ENCODE measurements at places on chromosomes 5 and 9.

DNA sequence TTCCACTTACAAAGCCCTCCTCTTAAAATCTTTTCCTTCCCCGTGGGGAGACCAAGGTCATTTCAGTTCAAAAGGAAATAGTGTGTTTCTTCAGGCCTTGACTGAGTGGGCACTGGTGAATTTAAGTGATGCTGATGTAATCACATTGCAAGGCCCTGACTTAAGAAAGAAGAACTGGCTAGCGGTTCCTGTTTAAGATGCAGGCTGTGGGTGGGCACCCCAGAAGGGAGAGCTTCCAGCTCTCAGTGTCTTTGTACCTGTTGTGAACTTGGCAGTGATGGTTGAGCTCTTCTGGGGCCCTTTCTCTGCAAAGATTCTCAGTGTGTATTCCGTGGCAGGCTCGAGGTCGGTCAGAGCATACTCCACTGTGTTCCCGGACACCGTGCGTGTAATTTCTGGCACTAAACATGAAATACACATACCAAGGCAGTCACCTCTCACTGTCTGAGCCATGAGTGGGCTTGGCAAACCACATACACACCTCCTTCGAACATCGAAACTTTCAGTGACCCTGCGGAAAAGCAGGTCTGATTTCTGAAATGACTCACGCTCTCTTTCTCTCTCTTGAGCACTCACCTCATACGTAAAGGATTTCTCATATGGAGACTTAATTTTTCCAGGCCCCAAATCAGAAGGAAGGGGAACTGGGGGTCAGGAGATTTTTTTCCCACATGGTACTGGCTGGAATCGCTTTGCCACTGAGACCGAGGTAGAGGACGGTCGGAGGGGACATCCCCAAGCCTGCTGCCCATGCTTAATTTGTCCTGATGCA is 81.9 kb downstream of the TNC start:
- no peak for DNase-seq

DNA sequence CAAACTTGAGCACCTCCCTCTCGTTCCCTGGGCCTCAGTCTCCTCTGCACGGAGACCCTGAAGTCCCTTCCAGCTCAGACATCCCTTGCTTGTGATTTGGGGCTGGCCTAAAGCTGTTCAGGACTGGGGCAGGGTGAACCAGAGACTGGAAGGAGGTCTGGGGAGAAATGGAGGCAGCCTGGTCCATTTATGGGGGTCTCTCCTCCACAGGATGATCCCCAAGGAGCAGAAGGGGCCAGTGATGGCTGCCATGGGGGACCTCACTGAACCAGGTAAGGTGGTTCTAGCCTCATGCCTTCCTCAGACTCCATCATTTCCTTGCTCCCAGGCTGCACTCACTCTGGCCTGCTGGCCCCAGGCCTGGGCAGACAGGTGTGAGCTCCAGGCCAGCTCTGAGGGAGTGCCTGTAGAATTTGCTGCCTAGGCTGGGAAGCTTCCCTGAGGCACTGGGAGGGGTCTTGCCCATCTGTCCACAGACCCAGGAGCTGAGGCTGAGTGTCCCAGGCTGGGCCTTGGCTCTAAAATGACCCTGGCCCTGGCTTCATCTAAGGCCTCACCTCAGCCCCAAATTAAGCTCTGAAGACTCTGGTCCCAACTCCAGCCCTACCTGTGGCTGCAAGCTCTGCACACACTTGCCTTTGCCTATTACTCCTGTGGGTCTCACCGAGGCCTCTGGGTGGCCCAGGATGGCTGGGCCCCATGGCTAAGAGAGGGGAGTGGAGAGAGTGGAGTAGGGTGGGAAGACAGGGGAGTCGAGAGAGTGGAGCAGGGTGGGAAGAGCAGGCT is 1.9 kb downstream of the MYOZ3 start:
- DNase-seq = no peak

DNA sequence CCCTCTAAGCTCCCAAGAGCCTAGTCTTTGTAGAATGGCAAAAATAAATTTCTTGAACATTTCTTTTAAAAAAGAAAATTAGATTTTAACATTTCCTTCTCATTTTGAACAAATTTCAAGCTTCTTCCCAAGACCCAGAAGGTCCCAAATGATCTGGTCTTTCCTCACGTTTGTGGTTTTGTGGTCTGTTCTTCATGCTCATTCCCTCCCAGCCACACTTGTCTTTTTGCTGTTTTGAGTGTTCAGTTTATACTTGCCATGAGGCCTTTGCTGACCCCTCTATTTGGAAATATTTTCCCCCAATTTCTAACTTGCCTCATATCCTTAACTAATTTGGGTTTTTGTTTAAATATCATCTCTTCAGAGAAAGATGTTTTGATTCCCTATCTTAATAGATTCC is 133.4 kb upstream of the PAPPA start:
- no peak for DNase-seq

DNA sequence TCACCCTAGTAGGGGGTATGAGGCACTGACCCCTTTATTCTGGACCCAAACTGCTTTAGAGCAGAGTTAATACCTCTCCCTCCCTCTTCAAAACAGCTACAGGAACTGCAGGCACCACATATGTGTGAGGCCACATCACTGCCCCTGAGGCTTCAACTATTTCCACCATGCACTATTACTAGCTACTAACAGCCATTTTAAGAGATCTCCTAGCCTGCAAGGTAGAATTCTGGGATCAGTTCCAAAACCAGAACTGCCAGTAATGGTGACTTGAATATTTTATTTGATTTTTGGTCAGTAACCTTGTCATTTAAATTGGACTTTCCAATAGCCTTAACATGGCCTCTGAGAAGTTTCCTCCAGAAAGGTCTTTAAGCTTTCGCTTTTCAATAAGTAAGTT is 55.3 kb upstream of the FSD1L start:
- no peak for DNase-seq

- no peak for DNase-seq
Measured at GRCh38 chr9:13716090-13716489, 436.6 kb upstream of the MPDZ start.

DNA sequence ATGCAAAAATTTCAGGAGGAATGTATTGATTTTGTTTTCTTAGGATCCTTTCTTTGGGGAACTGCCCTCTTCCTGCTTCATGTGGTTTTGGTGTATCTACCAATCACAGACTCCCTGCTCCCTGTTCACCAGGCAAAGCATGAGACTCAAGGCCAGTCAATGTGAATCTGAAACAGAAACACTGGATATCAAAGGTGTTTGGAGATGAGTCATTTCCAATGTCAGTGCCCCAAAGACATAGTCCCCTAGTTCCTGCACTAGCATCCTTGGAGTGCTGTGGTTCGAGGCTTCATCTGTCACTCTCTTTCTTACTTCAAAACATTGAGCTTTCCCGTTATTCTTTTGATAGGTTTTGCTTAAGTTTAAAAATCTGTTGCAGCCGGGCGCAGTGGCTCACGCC is 8.1 kb downstream of the PPP3R2 start:
- DNase-seq = no peak

DNA sequence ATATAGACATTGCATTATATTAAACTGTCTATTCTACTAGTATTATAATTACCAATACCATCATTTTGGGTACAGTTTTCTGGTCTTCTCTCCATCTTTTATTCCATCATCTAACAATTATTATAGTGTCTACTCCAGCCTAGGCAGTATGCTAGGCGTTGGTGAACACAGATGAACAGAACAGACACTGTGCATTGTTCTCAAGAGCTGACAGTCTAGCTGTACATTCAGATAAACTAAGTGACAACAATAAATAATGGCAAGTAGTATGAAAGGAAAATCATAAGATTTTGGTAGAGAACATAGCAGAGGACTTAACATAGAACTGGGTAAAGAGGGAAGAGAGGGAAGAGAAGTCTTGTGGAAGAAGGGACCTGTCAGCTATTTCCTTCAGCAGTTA is 12.5 kb upstream of the SGCD start:
- no peak for DNase-seq

GRCh38 chr5:87411973-87412629 is 629 bp downstream of the CCNH start:
- DNase-seq = no peak

- DNase-seq = no peak
Measured at GRCh38 chr9:8389531-8389930, 590.0 kb upstream of the DMAC1 start.
